ENCODE measurements at places on chromosomes 5 and 9. TPM values are rescaled to one million over a fixed set of nuclear protein-coding genes. Genes with fewer than 3 reads are reported as not detected.

DNA sequence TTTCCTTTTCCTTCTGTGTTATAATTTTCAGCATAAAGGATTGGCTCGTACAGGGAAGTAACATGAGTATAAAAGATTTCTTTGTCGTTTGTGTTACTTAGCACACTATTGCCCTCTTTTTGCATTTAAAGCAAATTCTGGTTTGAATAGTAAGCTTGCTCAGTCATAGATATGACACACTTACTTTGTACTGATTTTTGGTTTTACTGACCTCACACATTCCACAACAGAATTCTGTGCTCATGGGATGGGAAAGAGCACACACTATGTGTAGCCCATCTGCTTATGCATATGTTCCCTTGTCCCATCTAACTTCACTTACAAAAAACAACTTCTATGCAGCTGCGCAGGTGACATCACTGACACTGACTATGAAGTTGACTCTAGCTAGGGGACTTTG, 111.9 kb upstream of the MTAP start:
- no peak for DNase-seq

GRCh38 chr5:106262395-106262794, 1408.3 kb downstream of the EFNA5 start:
- DNase-seq, result no peak

Gene PIGO
- total RNA-seq, result 21.0 TPM

DNA sequence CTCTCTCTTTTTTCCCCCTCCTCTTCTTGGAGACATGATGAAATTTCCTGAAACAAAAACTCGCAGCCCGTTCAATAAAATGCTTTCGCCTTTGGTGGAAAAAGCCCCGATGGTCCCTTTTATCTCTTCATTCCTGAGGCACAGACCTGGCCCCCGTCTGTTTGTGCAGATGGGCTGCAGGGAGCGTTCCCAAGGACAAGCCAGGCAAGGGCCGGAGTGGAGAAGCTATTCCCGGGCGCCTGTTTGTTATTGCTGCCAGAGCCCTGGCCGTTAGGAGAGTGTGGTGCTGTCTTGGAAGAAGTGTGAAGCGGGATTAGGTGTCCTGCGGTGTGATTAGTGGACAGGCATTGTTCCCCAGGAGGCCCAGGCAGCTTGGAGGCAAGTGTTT, 71.9 kb downstream of the SMIM23 start:
- no peak for DNase-seq

DNA sequence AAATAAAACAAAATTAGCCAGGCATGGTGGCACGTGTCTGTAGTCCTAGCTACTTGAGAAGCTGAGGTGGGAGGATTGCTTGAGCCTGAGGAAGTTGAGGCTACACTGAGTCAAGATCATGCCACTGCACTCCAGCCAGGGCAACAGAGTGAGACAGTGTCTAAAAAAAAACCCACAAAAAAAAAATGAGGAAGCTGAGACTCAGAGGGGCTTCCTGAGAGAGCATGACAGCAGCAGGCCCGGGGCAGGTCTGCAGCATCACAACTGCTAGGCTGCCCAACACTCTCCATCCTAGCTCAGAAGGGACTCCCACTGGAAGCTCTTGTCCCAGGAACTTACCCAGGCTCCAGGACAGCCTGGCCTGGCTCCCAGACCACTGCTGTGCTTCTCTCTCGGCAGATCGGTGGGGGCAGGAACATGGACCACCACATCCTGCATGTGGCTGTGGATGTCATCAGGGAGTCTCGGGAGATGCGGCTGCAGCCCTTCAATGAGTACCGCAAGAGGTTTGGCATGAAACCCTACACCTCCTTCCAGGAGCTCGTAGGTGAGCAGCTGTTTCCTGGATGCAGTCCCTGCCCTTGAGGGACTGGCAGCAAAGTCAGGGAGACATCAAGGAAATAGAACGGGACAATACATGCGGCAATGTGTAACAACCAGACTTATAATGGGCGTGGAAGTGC, 19.1 kb downstream of the PTGS1 start:
- DNase-seq, result no peak

DNA sequence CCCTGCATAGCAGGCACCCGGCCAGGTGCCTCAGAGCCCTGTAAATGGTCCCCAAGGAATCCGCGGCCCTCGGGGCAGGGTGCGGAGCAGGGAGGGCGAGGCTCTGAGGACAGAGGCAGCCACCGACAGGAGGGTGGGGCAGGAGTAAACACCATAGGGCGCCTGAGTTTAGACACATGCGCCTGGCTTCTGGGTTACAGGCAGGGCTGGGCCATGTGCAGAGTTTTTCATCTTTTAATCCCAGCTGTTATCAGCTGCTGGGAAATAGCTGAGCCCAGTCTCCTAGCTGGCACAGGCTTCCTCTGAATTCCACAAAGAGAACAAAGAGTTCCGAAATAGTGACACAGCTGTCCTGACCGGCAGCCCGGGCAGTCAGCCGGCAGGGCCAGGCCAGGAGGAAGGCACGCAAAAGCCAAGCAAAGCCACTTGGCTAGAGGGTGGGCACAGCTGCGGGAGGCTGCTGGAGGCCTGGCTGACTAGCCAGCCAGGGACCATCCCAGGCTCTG, 98.9 kb upstream of the PHYKPL start:
- DNase-seq, result no peak

DNA sequence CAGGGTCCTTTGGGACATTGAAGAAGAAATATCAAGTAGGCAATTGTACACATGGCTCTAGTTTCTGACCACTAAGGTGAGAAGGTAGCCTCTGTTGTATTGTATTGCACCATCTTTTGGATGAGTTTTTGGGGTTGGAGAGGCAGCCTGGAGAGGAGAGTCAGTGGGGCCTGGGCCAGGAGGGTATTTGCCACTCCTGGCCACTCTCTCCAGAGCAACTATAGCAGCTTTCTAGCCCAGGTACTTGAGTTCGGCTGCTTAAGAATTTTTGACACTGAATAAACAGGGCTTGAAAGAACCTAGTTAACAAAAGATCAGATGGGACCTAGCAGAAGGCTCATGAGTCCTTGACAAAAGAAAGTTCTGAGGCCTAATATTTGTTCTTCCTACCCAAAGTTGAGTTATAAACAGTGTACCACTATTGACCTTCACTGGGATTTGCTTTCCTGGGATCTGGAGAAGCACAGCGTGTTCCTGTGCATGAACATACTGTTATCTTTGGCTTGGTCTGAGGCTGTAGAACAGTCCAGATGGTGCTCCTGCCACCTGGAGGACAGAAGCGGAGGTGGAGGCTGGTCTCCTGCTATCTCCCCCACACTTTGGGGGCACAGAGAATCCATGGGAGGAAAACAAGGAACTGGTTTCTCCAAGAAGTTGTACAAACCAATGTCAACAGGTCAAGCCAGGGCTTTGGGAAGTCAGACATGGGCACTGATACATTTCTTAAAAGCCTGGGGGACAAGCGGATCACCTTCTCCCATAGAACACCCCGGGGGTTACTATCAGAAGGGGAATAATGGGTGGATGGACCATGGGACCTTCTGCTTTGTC, 110.4 kb upstream of the LIFR start:
- DNase-seq, result peak; percentile 34

Gene GRM6
- not detected for total RNA-seq

DNA sequence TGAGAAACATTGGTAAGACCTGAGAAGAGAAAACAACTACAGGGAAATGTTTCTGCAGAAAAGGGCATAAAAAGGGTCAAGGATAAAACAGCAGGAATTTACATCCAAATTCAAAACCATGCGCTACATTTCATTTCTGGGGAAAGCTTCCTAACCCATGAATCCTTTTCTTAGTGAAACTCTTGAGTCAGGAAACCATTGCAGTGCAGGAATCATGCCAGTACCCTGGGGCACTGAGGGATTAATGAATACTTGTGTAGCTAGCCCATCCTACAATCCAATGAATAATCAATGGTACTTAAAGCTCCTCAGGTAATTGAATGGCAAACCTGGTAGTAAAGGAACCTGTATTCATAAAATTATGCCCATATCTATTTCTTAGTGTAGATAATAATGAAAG, 580.5 kb downstream of the TLE1 start:
- no peak for DNase-seq

- DNase-seq, result no peak
Measured at GRCh38 chr9:1025131-1025530, 25.0 kb upstream of the DMRT2 start.

- DNase-seq, result no peak
Measured at GRCh38 chr5:145811834-145812625, 23.1 kb downstream of the PRELID2 start.

DNA sequence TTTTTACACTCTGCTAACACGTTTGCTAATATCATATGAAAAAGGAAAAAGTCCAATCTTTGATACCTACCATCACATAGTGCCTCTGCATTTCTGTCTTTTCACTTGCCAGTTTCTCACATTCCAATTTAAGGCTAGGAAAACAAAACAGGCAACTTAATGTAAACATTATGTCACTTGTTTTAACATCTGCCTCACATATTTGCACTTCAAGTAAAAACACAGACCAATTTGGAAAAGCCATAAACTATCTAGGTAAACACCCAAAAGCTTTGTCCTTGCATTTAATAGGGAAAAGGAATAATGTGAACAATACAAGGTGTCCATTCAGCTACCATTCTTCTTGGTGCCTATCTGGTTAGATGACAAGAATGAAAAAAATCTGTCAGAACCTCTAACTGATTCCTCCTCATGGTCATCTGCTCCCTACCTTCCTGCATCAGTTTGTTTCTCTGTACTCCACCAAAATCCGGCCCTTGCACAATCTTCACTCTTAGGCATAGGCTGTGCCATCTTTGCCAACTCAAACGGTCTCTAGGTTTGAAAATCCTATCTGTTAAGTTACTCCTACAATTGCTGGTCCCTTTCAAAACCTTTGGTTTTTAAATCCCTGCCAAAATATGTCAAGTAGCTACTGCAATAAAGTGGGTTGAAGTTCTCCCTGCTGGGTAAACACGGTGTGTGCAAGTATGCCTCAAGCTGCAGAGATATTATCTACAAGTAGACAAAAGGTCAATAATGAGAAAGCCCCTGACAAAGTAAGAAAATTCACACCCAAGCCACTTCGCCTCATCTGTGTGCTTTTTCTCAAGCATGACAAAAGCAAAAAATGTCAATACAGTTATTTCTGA, 3.4 kb downstream of the TLE1 start:
- DNase-seq, result no peak

DNA sequence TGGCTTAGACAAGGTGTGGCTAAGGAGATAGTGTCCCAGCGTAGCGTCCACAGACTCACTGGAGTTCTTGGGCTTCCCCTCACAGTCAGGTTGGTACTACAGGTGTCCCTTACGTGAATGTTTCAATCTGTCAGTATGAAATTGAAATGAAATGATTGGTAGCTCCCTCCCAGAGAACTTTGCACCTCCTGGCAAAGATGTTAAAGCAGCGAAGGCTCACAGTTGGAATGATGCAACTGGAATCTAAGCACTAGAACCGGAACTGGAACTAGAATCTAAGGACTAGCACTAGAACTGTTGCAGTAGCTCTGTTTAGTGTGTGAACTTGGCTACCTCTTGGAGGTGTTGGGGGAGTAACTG, 1.1 kb downstream of the SLC31A1 start:
- no peak for DNase-seq

Gene BTNL9
- total RNA-seq, result 46.4 TPM

- DNase-seq, result no peak
Measured at GRCh38 chr9:77218612-77219011, 41.3 kb downstream of the VPS13A start.

Gene IFNA13
- not detected for total RNA-seq

DNA sequence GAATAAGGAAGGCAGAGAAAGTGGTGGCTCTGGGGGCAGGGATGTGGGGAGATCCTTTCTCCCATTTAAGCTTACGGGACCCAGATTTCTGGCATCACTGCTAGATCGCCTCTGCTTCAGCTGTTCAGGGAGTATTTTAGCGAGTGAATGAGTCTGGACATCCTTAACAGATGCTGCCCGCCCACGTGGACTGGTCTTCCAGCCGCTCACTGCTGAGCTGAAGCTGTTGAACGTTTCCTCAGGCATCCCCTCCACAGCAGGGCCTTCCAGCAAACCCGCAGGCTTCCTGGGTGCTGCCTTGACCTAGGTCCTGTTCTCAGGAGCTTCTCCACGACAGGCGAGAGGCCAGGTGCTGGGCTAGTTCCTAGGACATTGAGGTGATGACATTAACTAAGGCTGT, 144.4 kb upstream of the EFNA5 start:
- DNase-seq, result no peak

DNA sequence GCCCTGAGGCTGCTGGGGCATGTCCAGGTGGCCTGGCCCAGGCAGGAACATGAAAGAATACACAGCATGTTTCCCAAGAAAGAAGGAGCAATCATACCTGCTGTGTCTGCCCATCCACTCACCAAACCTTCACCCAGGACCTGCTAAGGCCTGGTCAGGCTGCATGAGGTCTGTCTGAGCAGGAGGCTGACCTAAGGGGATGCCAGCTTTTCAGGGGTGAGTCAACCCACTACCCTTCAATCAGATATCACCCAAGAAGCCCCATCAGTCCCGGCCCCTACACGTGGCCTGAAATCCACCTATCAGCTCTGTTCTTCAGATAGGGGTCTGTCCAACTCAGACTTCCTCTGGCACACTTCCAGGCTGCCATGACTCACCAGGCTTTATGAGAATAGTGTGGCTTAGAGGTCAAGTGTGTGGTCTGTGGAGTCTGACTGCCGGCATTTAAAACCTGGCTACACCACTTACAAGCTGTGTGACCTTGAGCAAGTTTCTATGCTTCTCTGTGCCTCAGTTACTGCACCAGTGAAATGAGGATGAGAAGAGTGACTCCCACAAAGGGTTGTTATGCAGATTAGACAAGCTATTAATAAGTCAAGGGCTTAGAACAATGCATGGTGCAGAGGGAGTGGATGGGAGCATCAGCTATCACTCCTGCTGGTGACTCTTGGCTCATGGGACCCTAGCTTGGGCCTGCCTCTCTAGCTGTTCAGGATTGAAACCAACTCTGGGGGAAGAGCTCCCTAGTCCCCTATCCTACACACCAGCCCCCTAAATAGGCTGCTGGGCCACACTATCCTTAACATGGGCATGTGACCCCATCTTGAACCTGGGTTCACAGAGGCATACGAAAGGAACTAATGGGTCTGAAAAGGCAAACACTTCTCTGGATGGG, 130.3 kb downstream of the PAX5 start:
- DNase-seq, result peak; percentile 54

DNA sequence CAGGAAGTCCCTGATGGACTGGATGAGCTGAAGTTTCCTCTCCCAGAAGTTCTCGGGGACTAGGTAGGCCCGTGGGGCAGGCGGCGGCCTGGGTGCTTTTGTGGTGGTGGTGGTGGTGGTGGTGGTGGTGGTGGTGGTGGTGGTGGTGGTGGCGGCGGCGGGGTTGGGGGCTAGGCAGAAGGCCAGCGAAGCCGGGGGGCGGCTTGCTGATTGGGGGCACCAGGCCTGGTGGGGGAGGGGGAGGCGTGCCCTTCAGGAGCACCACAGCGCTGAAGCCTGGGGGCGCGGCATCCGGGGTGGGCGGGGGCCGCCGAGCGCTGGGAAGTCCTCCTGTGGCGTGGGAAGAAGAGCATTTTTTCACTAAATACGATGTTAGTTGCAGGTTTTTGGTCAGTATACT, 26.9 kb downstream of the SPATA31C1 start:
- DNase-seq, result no peak

Gene PTPRD
- 85.8 TPM for total RNA-seq

- peak; percentile 34 for DNase-seq
Measured at GRCh38 chr9:126722252-126722921, 82.5 kb upstream of the ZBTB43 start.

- DNase-seq, result no peak
Measured at GRCh38 chr9:70978085-70978484, 143.3 kb downstream of the TRPM3 start.

Gene LECT2
- total RNA-seq, result not detected

Gene IL9
- total RNA-seq, result not detected
